Uterus (tissue), 4 donors: ENCODE measurements at places on chromosomes 1 and 21. TPM values are rescaled to one million over a fixed set of nuclear protein-coding genes. Genes with fewer than 3 reads are reported as not detected.

Gene CYP4A22
- total RNA-seq: not detected

DNA sequence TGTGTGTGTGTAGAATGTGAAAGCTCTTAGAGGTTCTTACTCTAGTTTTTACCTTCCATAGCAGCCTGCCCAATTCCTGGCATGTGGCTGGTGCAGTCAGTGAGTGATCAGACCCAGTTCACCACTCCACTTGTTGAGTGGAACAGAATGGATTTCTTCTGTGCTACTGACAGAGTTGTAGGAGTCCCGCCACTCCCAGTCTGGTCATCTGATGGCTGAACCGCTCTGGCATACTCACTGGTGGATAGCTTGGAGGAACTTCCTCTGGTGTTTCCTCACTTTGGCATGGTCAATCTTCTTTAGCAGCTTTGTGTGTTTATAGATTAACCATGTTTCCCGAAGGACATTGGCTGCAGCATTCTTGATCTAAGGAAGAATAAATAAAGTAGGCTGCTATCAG is 106.7 kb upstream of the ADAR start:
- no peaks in the 10 kb centered on the region for H3K36me3 ChIP-seq
- DNase-seq: no peak
- H3K27ac ChIP-seq: peak overlapping the region; percentile 76
- no peaks in the 10 kb centered on the region for H3K27me3 ChIP-seq
- H3K4me3 ChIP-seq: no peak overlapping the region
- peaks cover 21% of the 10 kb centered on the region for H3K4me1 ChIP-seq

GRCh38 chr1:153659175-153659534 is 652 bp downstream of the SNAPIN start:
- peak overlapping the region; percentile 98 for H3K27ac ChIP-seq
- no peak for DNase-seq
- H3K27me3 ChIP-seq: no peaks in the 10 kb centered on the region

GRCh38 chr1:227938276-227938675 is 9.5 kb downstream of the WNT9A start:
- no peaks in the 10 kb centered on the region for H3K36me3 ChIP-seq
- no peaks in the 10 kb centered on the region for H3K4me1 ChIP-seq

DNA sequence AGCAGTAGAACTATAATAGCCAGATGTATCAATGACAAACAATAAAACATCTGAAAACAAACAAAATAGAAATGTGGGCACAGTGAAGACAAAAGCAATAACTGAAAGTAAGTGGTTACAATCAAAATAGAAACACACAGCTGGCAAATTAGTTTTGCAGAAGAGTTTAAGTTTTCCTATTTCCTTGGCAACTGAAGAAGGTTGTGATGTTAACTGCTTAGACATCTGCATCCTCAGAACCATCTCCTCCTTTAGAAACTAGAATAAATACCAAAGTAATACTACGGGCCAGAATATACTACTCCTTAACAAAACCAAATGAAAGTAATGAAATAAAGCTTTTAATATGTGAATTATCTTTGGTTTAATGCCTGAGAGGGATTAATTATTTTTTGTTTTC is 605.5 kb downstream of the LTN1 start:
- no peak overlapping the region for H3K27ac ChIP-seq
- no peak overlapping the region for H3K4me3 ChIP-seq
- no peaks in the 10 kb centered on the region for H3K4me1 ChIP-seq
- H3K36me3 ChIP-seq: no peaks in the 10 kb centered on the region

DNA sequence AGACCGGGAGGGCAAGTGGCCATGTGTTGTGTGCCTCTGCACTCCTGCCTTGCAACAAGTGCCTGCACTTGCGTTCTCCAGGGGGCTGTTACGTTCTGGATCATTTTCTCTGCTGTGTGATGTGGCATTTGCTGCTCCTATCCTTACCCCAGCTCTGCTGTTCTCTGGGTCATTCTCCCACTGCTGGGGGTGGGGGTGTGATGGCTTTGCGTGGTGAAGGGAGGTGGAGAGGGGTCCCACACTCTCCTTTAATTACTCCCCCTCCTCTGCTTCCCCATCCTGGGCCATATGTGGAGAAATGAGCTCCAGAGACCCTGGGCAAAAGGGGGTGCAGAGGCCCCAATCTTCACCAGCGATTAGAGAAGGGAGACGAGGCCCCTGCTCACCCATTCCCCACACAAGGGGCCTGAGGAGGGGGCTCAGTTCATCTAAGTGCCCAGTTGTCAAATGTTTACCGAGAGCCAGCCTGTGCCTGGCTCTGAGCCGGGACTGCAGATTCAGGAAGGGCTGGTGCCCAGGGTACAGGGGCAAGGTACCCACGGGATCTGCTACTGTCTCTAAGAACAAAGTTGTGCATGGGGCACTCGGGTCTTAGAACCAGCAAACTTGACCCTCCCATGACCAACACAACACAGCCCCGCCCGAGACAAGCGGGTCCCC is 355.4 kb downstream of the PTPRU start:
- H3K27ac ChIP-seq: no peak overlapping the region
- DNase-seq: no peak
- no peak overlapping the region for H3K4me3 ChIP-seq
- H3K27me3 ChIP-seq: no peaks in the 10 kb centered on the region
